ENCODE measurements at places on chromosomes 2 and 18. TPM values are rescaled to one million over a fixed set of nuclear protein-coding genes. Genes with fewer than 3 reads are reported as not detected.

- H3K27ac ChIP-seq = no peak overlapping the region
- peak; percentile 72 for DNase-seq
- no peak overlapping the region for H3K4me3 ChIP-seq
- H3K36me3 ChIP-seq = peaks cover 3% of the 10 kb centered on the region
- no peaks in the 10 kb centered on the region for H3K27me3 ChIP-seq
These were observed 4.2 kb downstream of the TTC27 start for GRCh38 chr2:32632089-32632488.

DNA sequence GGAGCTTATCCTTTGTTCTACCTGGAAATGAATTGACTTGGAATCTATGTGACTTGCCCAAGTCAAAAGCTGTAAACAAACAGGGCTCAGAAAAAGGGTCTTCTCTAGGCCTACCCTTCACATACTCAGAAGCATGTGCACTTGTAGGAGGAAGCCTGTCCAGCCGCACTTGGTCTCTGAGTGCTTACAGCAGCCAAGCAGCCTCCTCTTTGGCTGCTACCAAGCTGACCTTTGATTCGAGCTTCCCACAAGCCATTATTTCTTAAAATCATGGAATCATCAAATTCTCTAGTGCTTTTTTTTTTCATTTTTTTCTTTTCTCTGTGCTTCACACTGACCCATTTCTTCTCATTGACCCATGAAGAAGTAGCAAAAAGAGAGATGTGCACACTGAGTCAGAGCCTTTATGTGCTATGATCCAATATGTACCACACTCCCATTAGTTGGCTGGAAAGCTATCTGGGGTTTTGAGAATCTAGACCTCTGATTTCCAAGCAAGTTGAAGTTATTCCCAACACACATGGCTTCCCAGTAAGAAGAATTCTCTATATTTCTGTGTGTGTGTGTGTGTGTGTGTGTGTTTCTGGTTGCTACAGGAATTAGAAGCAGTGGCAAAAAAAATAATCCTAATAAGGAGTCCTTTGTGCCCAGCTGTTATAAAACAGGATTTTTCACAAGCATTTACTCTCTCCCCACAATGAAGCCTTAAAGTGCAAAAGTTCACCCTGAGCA, 550.3 kb upstream of the TNP1 start:
- H3K4me3 ChIP-seq = no peak overlapping the region
- DNase-seq = no peak
- no peaks in the 10 kb centered on the region for H3K27me3 ChIP-seq
- H3K4me1 ChIP-seq = peaks cover 26% of the 10 kb centered on the region

GRCh38 chr2:177989029-177989885, 83.3 kb downstream of the PDE11A start:
- peak overlapping the region; percentile 79 for H3K27ac ChIP-seq
- DNase-seq = peak; percentile 77
- H3K27me3 ChIP-seq = no peaks in the 10 kb centered on the region
- peak overlapping the region; percentile 39 for H3K4me3 ChIP-seq

- H3K36me3 ChIP-seq = no peaks in the 10 kb centered on the region
- peaks cover 7% of the 10 kb centered on the region for H3K4me1 ChIP-seq
- H3K27me3 ChIP-seq = no peaks in the 10 kb centered on the region
These were observed 463 bp downstream of the HS1BP3 start for GRCh38 chr2:20650393-20650876.

Gene SLC8A1
- 83.4 TPM for total RNA-seq

GRCh38 chr2:199488772-199489400, 31.1 kb upstream of the SATB2 start:
- H3K4me1 ChIP-seq = no peaks in the 10 kb centered on the region
- no peaks in the 10 kb centered on the region for H3K27me3 ChIP-seq
- no peak overlapping the region for H3K4me3 ChIP-seq
- no peak overlapping the region for H3K27ac ChIP-seq
- DNase-seq = peak; percentile 70

Data from GM23248 (cell line).